Body of pancreas (tissue), 4 donors: ENCODE measurements at places on chromosomes 3 and 15.

GRCh38 chr3:130569461-130570365 lies 52.7 kb downstream of the COL6A6 start:
- no peak for DNase-seq

- DNase-seq = no peak
Measured at GRCh38 chr3:72516361-72516760, 331.9 kb downstream of the SHQ1 start.

- peak; percentile 13 for DNase-seq
Measured at GRCh38 chr3:165259541-165260193, 63.5 kb upstream of the SLITRK3 start.

- DNase-seq = no peak
Measured at GRCh38 chr3:195160257-195160898, 110.6 kb downstream of the XXYLT1 start.

DNA sequence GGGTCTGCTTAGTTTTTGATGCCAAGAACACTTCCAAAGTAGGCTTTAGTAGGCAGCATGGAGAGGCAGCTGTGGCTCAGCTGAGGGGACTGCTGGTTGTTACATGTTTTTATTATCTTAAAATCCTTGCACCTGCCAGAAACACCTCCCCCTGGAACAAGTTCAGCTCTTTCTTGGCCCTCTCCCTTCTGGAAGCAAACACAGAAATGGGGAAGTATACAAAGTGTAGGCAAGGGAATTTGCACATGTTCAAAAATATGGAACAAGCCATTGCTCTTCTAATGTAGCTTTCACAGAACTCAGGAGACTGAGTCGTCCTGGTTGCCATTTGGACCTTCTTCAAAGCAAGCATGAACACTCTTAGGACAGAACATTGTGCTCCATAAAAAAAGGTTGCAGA lies 169.1 kb upstream of the SEMA6D start:
- DNase-seq = peak; percentile 3

DNA sequence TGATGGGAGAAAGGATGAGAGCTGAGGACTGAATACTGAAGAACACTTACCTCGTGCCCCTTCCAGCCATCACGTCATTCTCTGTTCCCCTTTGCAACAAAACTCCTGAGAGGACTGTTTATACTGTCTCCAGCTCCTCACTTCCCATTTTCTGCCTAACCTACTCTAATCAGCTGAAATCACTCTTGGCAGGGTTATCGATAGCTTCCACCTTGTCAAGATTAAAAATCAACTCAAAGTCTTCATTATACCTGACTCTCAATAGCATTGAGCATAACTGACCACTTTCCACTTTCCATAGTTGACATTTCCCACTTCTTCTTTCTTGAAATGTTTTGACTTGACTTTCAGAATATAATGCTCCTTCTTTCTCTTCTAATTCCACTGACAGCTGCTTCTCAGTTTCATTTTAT lies 4.3 kb downstream of the BTBD1 start:
- no peak for DNase-seq

DNA sequence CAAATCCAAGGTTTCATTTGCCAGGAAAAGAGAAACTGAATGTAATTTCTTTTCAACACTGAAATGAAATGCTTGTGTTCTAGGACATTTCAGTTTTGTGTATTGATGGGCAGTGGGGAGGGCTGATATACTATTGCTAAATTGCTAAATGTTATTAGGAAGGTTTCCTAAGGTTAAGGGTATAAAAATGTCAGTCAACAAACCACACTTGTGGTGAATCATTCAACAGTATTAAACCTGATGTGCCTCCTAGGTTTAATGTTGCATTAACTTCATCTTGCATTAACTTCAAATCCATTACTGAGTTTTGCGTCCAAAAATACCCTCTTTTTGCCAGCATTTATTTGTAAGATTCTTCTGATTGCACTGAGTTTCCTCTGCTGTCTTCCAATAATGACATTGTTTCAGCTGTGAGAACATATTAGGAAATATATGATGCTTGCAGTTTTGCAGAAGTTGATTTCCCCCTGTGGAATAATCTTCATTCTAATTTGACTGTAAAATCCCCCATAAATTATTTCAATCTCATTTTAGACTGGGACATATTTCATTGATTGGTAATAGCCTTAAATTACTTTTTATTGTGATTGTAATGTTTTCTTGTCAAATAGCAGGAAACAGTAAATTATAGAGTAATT lies 758.3 kb downstream of the GBE1 start:
- no peak for DNase-seq

DNA sequence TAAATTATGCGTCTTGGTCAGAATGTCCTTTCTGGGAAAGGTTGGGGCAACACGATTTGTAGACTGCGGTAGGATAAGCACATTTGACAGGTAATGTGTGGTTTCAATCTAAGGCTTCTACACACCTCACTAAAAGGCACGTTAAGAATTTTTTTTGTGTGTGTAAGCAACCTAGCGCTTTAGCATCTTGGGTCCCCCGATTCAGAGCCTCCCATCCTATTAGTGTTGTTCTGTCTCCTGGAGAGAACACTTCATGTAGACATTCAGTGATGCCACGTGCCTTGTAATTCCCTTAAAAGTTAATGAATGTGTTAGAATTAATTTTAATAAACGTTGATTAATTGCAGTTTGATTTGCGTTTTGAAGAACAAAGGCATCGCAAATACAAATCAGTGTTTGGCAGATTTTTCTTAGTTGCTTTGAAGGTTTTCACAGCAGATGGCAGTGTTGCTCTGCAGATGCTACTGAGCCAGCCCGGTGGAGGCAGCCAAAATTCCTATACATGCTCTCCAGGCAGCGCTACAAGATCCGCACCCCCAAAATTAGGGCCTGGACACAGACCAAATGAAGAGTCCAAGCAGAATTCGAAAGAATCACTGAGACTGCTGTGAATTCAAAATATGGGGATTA lies 63.5 kb downstream of the OTOL1 start:
- DNase-seq = peak; percentile 23

- no peak for DNase-seq
Measured at GRCh38 chr3:84439476-84439875, 519.3 kb upstream of the CADM2 start.

DNA sequence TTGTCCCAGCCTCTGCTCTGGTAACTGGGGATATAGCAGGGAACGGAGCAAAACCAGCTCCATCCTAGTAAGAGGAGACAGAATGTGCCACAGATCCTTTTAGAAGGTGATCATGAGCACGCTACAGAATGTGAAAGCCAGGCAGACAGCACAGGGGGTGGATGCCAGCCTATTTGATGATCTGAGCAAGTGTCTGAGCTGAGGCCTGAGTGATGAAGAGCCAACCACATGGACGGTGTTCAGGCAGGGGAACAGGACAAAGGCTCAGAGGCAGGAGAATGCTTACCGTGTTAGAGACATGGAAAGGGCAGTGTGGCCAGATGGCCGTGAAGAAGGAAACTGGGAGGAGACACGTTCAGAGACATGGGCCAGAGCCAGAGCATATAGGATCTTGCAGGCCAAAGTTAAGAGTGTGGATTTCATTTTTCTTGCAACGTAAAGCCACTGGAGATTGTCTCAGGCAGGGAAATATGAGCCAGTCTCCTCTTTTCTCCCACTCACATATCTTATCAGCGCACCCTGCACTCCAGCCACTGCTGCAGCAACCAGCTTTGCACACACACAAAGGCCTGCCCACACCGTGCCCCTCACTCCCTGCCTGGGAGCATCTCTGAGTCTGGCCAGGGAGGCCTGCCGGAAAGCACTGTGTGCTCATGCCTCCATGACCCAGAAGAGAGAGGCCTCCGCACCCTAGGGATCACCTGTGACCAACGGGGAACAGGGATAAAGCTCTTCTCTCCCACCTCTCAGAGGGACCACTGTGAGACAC lies 20.1 kb downstream of the RAB43 start:
- no peak for DNase-seq

DNA sequence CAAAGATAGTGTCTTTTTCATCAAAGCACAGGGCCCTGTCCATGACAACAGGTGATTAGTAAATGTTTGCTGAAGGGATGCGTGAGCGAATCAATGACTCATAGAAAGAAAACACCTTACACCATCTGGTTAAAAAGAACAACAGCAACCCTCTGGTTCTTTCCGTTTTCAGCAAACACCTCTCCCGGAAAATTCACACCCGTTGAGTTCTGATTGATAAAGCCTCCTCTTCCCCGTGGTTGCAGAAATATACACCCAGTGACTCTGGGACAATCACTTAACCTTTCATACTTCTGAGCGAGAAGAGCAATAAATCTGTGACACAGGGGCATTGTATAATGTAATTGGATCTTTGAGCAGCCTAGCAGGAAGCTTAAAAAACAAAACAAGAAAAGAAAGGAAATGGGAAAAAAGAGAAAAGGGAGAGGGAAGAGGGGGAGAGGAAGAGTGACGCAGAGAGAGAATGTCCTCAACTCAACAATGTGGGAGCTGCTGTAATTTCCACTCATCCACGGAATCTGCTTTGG lies 37.6 kb downstream of the ADAMTS9 start:
- DNase-seq = no peak

DNA sequence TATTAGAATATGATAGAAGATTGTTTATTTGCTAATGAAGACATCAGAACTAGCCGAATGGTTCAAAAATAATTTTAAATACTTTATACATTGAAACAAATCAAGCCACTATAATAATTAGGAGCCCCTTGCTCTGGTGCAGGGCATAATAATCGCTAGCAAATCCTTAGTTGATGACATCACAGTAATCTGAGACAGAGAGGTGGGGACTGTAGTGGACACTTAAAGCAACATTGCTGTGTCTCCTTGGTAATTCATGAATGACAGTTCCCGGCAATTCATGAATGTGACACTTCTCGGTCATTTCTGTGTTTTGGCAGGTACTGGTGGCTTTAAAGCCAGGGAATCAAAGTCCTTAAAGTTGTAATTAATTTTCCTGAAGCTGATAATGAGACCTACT lies 114.3 kb downstream of the PPM1L start:
- no peak for DNase-seq

GRCh38 chr15:83018436-83018835 lies 7.0 kb upstream of the C15orf40 start:
- no peak for DNase-seq

- DNase-seq = no peak
Measured at GRCh38 chr15:32838338-32838737, 120.5 kb downstream of the GREM1 start.

- no peak for DNase-seq
Measured at GRCh38 chr3:171747223-171747920, 62.9 kb downstream of the PLD1 start.

GRCh38 chr3:194761384-194761783 lies 75.7 kb downstream of the FAM43A start:
- DNase-seq = no peak

GRCh38 chr3:36282766-36283165 lies 97.5 kb upstream of the STAC start:
- no peak for DNase-seq

DNA sequence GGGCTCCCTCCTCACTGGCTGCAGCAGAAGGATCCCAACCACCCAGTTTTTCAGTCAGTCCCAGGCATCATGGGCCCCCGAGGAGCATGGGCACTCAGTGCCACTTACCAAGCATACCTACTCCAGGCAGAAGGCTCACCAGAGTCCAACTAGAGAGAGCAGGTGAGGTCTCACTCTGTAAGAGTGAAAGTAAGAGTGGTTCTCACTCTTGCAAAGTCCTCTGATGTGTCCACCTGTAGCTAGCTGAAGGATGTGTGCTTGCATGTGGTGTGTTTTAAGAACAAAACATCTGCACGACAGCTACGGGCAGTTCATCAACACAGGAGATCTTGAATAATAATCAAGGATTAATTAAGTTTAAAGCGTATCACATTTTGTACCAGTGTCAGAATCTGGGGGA lies 49.7 kb downstream of the CCK start:
- no peak for DNase-seq

GRCh38 chr3:9600597-9600996 lies 47.0 kb upstream of the LHFPL4 start:
- DNase-seq = peak; percentile 60

- no peak for DNase-seq
Measured at GRCh38 chr15:40461958-40462357, 8.8 kb upstream of the CHST14 start.

- DNase-seq = no peak
Measured at GRCh38 chr3:66052721-66053549, 14.2 kb upstream of the MAGI1 start.

- DNase-seq = no peak
Measured at GRCh38 chr15:67548236-67548852, 5.8 kb downstream of the MAP2K5 start.

DNA sequence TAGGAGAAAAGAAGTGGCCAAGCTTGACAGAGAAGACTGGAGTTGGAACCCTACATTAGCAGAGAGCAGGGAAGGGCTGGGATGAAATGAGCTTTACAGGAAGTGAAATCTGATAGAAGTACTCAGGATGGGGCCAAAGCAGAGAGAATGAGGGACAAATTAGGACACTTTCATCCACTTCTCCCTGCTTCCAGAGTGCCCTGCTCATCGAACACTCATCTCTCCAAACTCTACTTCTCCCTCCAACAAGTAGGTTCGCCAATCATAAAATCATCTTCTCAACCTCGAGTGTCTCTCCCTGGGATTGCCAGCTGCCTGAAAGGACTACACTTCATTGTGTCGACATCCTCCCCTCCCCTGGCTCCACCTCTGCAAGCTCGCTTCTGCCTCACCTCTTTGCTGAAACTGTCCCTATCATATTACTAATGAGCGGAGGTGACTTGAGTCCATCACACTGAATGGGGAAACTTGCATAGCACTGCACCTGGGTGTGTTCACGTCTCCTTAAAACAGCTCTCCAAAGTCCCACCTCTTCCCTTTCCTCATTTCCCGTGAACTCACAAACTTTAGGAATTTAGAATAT lies 365.8 kb downstream of the FOXP1 start:
- DNase-seq = no peak

DNA sequence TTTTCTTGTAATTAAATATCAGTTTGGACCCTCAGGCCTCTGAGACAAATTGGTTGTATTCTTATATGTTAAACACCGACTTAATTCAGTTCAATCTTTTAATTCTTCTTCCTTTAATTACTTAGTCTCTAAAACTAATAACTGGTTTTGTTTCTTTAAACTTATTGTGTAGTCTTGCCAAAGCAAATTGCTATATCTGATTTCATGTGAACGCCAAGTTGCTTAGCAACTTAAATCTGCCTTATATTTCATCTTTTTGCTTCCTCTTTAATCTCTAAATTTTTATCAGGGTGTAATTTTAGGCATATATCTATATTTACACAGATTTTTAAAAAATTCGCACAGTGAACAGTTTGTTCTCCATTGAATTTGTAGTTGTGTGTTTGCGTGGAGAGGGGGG lies 82.2 kb downstream of the CADM2 start:
- no peak for DNase-seq

DNA sequence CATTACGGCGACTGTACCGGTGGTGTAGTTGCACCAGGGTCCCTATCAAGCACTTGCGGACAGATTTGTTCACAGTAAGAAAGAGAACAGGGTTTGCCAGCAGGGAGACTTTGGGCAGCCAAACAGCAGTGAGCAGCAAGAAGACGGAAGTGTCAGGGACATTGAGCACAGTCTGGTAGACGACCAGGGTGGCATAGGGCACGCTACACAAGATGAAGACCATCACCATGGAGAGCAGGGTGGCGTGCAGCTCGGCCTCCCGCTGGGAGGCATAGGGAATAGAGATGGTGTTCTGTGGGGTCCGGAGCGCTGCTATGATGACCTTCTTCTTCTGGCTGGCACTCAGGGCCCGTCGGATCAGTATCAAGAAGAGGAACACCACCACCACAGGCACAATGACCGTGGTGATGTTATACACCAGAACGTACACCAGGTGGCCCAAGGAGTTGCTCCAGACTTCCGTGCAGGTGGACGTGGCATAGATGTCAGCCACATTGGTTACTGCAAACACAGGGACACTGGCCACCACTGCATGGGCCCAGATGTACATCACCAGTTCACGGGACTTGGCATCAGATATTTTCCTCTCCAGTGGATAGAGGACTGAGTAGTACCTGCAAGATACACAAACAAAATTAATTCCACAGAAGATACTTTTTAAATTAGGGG lies 19.1 kb upstream of the FSIP1 start:
- DNase-seq = peak; percentile 57
